Hematopoietic multipotent progenitor cell treated with erythropoietin and hydrocortisone succinate and interleukin-3 and kit ligand, for 15 days (in vitro differentiated cells): ENCODE measurements at places on chromosomes 12 and 14.

DNA sequence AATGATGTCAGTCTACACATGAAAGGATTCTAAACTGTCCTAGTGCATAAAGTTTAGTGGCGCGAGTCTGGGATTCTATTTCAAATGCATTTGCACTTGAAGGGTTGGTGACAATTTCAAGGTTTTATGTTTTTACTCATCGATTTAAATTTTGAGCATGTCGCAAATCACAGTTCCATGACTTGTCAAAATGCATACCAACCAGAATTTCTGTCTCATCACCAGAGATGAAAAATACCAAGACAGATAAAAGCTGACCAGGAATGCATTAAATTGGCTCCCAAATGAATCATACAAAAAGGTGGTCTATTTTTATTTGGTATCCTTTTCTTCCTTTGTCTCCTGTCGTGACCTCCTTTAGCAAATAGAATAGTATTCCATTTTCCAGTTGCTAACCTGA, 25.2 kb downstream of the TMEM30B start:
- no peak for DNase-seq

GRCh38 chr12:84976133-84976532, 59.9 kb downstream of the TSPAN19 start:
- no peak for DNase-seq

DNA sequence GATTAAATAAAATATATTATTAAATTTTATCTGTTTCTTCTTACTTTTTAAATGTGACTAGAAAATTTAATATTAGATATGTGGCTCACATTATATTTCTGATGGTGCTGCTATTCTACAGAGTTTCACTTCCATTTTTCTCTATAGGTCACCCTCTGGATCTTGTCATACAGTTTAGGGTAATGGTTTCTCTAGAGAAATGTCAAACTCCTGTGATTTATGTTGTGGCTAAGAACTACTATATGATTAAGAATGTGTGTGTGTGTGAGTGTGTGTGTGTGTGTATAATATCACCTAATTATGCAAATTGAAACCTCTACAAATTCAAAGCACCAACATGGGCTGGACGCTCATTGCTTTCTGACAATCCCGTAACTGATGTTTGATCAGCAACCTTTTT, 325.9 kb downstream of the ADAMTS20 start:
- no peak for DNase-seq

DNA sequence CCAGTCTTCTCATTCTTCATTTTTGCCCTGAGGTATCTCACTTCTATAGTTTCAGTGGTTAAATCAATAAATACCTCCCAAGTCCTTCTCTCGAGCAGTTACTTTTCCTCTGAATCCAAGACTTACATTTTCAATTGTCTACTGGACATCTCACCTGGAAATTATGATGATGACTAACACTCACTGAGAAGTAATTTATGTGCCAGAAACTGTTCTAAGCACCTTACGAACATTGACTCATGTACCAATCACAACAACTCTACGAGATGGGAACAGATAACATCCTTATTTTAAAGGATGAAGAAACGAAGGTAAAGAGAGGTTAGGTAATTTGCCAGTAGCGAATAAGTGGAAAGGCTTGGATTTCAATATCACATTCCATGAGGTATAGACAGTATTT, 94.1 kb downstream of the EML5 start:
- DNase-seq, result no peak

- DNase-seq, result no peak
Measured at GRCh38 chr12:33529810-33530209, 90.2 kb upstream of the SYT10 start.

GRCh38 chr14:75497191-75497590, 25.1 kb upstream of the BATF start:
- DNase-seq, result no peak

- DNase-seq, result no peak
Measured at GRCh38 chr14:50954811-50955372, 10.6 kb upstream of the PYGL start.
